ENCODE measurements at places on chromosomes 3 and 15.

- DNase-seq, result no peak
Observed at GRCh38 chr3:193938613-193939012, 197.3 kb upstream of the HES1 start.

- DNase-seq, result no peak
Observed at GRCh38 chr3:134795746-134796280, 753 bp downstream of the EPHB1 start.

DNA sequence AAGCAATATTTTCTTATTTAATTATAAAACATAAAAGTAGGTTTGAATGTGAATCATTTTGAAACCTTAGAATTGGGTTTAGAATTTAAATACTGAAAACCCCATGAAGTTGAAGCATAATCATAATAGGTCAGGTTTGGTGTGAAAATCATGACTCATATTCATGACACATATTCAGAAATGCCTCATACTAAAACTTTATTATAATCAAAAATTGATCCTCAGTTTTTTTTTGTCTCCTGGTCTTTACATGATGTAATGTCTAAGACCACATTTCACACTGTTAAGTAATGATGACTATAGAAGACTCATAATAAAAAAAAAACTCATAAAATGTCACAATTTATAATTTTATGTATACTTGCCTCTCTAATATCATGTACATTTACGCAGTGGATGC lies 190.4 kb downstream of the FOXP1 start:
- DNase-seq, result no peak

GRCh38 chr3:32321095-32321790 lies 70.4 kb upstream of the CMTM7 start:
- no peak for DNase-seq

DNA sequence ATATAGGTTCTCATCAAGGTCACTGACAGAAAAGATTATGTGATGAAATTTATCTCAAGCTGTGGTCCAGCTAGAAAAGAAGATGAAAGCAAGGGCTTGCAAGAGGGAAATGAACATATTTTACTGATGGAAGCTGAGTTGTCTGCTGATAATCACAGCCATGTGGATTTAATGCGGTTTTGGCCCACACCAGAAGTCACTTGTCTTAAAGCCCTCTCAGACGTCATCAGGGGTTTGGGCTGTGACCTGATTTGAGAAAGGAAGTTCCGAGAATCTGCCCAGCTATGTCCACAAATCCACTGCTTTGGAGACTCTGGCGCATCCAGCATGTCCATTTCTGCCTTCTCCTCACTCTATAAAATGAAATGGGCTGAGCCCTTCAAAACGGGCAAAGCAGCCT lies 278.4 kb downstream of the SUCLG2 start:
- DNase-seq, result no peak

All from activated CD8-positive, alpha-beta memory T cell treated with anti-CD3 and anti-CD28 coated beads, Interleukin-2, amount 10 ng/mL, durations not matched to agents 7 days and 5 days (primary cell).